Activated naive CD8-positive, alpha-beta T cell treated with anti-CD3 and anti-CD28 coated beads, Interleukin-2, amount 50 U/mL, for 24 hours (primary cell): ENCODE measurements at places on chromosomes 16 and 17.
A peak's percentile ranks its signal among the peaks of the same experiment; 100 is the strongest.

DNA sequence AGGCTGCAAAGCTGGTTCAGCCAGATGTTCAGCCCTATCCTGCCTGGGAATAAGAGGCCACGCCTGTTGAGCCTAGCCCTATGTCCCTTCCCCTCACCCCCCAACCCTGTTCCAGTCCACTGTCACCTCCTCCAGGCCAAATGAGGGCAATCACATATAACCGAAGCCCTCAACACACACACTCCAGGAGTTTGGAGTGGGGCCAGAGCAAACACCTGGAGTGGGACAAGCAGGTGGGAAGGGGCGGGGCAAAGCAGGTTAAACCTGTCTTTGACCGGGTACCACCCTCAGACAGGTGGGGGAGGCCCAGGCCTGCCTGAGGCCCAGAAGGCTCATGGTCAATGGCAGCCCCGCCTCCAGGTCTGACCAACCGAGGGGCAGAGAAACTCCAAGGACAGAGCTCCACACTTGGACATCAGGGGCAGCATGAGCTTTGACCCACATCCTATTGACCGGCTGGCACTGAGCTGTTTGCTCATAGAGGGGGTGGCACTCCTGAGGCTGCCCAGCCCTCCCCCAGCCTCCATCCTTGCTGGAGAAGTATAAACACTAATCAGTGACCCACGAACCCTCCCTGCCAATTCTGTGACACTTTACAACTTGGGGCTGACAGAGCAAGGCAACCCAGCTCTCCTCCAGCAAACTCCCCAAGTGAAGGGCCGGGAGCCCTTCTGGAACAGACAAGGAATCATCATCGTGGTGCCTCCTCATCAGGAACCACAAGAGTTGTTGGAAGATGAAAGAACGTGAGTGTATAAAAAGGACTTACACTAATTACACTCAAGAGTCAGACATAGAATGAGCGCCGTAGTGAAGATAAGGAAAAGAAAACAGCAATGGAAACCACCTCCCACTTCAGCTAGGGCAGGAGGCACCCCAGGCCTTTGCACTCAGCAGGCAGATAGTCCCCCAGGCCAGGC is 1.5 kb downstream of the ESRP2 start:
- peaks cover under 1% of the 10 kb centered on the region for H3K36me3 ChIP-seq
- no peaks in the 10 kb centered on the region for H3K27me3 ChIP-seq
- no peak overlapping the region for H3K27ac ChIP-seq
- H3K4me3 ChIP-seq: no peak overlapping the region

DNA sequence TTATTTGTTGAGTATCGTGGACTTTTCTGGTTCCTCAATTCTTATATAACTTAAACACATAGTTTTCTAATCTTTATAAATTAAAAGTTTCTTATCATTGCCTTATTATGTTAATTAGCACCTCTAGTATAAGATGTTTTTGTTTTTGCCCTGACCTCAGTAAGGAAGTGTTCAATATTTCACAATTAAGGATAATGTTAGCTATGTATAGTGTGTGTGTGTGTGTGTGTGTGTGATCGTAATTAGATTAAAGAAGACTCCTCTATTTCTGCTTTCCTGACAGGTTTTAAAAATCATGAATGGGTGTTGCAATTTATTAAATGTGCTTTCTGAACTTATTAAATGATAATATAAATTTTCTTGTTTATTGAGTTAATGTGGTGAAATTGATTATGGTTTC is 12.0 kb downstream of the IL21R start:
- no peak for DNase-seq
- H3K4me1 ChIP-seq: peaks cover 79% of the 10 kb centered on the region
- no peak overlapping the region for H3K27ac ChIP-seq
- peaks cover 89% of the 10 kb centered on the region for H3K36me3 ChIP-seq
- H3K27me3 ChIP-seq: no peaks in the 10 kb centered on the region

- no peaks in the 10 kb centered on the region for H3K27me3 ChIP-seq
- no peak overlapping the region for H3K27ac ChIP-seq
- no peak overlapping the region for H3K4me3 ChIP-seq
- H3K4me1 ChIP-seq: peaks cover 39% of the 10 kb centered on the region
Measured at GRCh38 chr16:48540222-48540900, 69.6 kb downstream of the N4BP1 start.

DNA sequence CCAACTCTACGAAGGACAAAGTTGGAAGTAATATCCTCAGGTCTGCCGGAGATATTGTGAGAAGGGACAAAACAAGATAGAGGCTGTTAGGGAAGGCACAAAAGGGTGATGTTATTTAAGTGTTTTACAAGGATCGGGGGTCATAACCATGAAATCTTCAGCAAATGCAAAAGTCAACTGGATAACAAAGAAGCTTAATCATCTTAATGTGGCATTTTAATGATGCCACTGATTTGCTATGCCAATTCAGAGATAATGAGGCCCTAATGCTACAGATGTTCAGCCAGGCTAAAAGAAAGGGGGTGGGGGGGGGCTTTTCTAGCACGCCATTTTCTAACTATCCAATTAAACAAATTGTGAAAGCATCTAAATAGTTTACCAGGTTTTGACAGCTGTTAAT is 63.1 kb downstream of the IKZF3 start:
- no peak for DNase-seq
- H3K4me3 ChIP-seq: peak overlapping the region; percentile 13
- peaks cover 70% of the 10 kb centered on the region for H3K4me1 ChIP-seq
- H3K36me3 ChIP-seq: peaks cover 42% of the 10 kb centered on the region
- peak overlapping the region; percentile 67 for H3K27ac ChIP-seq
- H3K27me3 ChIP-seq: no peaks in the 10 kb centered on the region

DNA sequence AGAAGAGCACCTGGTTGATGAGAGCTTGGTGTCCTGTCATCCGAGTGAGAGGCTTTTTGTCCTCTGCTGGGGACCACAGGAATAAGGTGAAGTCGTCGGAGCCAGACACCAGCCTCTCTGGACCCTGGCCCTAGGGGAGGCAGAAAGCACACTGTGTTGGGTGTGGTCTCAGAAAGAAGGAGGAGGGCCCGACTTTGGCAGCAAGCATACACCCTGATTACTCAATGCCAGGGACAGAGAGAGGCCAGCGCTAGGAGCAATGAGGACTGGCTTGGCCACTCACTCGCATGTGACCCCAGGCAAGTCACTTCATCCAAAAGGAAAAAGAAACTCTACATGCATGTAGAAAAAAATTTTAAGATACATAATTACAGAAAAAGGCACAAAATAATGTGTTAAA is 6.8 kb downstream of the NLE1 start:
- H3K4me3 ChIP-seq: no peak overlapping the region
- H3K27ac ChIP-seq: no peak overlapping the region
- H3K36me3 ChIP-seq: peaks cover 54% of the 10 kb centered on the region
- H3K4me1 ChIP-seq: peaks cover 2% of the 10 kb centered on the region
- H3K27me3 ChIP-seq: no peaks in the 10 kb centered on the region

- H3K27me3 ChIP-seq: no peaks in the 10 kb centered on the region
- DNase-seq: no peak
- no peak overlapping the region for H3K27ac ChIP-seq
- peaks cover 7% of the 10 kb centered on the region for H3K4me1 ChIP-seq
Measured at GRCh38 chr17:83186226-83186625, 106.8 kb downstream of the METRNL start.

- DNase-seq: no peak
- H3K27ac ChIP-seq: no peak overlapping the region
Measured at GRCh38 chr16:83021045-83021444, 394.3 kb downstream of the CDH13 start.

DNA sequence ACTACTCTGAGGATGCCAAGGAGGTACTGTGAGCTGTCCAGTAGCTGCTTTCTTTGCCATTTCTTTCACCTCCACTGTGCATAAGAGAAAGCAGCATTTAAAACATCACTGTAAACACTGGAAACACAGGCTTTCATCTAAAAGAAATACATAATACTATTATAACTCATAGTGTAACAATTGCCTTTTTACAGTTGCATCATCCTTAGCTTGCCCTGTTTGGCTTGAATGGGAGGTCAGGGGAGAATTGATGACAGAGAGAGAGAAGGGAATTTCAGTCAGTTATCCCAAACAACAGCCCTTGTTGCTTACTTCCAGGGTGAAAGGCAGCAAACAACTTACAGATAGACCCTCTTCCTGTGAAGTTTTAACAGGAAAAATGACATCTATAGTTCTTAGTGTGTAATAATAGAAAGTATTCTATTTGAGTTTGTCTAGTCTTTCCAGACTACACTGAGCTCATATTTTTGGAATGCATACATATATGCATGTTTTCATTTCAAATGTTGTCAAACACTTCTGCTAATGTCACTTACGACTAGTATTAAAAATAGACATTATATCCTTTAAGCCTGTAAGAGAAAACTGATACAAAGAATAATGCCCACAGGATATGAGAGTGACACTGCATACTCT is 71.7 kb upstream of the MTMR4 start:
- no peak overlapping the region for H3K4me3 ChIP-seq
- peaks cover 2% of the 10 kb centered on the region for H3K4me1 ChIP-seq
- no peaks in the 10 kb centered on the region for H3K36me3 ChIP-seq
- no peaks in the 10 kb centered on the region for H3K27me3 ChIP-seq

DNA sequence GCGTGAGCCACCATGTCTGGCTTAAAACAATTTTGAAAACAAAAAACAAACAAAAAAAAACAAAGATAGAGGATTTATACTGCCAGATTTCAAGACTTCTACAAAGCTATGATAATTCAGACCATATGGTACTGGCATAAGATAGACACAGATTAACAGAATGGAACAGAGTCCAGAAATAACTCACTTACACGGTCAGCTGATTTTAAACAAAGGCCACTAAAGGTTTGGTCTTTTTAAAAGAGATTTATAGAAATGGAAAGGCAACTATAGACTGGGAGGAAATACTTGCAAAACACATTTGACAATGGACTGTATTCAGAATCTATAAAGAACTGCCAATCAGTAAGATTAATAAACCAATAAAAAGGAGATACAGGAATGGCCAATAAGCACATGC is 48.6 kb upstream of the MNT start:
- peaks cover 20% of the 10 kb centered on the region for H3K36me3 ChIP-seq
- no peak overlapping the region for H3K4me3 ChIP-seq
- no peak overlapping the region for H3K27ac ChIP-seq
- DNase-seq: no peak

DNA sequence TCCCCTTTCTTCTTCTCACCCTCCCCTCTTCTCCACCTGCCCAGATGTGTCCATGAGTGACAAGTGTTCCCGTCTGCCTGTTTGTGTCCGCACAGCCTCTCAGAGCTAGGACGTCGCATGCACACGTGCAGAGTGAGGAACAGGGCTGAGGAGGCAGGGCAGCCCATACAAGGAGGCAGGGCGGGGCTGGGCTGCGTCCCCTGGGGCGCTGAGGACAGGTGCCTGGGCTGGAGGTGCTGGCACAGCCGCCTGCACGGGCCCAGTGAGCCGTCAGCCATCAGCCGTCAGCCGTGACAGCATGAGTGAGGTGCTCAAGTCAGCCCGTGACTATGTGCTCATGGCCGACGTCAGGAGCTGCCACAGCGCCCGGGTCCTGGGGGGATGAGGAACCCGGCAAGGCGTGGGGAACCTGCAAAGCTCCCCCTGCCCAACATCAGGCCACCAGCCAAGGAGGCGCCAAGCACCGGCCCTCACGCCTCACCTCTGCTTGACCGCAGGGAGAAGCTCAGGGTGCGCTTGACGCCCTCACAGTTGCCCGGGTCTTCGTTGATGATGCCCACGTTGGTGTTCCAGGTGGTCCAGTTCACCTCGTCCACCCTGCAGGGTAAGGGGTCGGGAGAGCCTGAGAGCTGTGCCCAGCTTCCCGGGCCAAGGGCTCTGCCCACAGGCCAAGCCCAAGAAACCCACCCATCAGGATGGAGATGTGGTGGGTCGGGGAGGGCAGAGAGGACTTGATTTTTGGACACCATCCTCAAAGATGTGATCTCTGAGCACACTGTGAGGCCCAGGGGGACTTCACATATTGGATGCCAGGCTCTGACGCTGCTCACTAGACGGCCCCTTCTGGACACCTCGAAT is 13.7 kb upstream of the TRPV3 start:
- H3K27ac ChIP-seq: no peak overlapping the region
- H3K27me3 ChIP-seq: no peaks in the 10 kb centered on the region
- no peak for DNase-seq
- H3K4me3 ChIP-seq: no peak overlapping the region
- no peaks in the 10 kb centered on the region for H3K4me1 ChIP-seq
- no peaks in the 10 kb centered on the region for H3K36me3 ChIP-seq

DNA sequence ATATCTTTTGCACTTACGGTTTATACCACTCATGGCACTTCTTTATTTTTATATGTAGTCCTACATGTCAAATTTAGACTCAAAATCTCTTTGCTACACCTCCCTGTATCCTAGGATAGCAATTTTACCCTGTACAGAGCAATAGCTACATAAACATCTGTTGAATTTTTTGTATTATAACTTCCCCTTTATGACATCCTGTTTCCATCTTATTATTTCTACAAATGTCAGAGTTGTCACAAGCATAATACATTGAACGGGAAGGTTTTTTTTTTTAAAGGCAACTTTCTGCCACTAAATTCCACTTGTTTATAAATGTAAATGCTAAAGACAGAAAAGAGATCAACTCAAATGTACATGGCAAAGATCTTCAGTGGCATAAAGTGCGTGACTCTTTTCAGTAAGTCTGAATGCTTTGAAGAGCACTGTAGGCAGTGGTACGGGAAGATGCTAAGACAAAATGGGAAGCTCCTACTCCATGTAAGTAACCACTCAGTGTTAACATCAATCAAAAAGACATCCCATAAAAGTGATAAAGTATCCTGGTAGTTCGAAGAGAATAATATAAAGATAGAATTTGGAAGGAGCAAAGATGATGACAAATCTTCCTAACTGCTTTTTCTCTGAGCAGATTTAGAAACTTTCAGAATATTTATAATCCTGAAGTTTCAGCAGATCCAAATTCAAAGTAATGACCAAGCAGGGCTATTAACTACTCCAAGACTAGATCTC is 26.8 kb downstream of the GNA13 start:
- H3K4me3 ChIP-seq: peak overlapping the region; percentile 54
- DNase-seq: no peak
- peak overlapping the region; percentile 96 for H3K27ac ChIP-seq
- H3K36me3 ChIP-seq: peaks cover 31% of the 10 kb centered on the region
- no peaks in the 10 kb centered on the region for H3K27me3 ChIP-seq

GRCh38 chr16:325375-326145 is 27.0 kb downstream of the AXIN1 start:
- peaks cover 46% of the 10 kb centered on the region for H3K4me1 ChIP-seq
- no peaks in the 10 kb centered on the region for H3K36me3 ChIP-seq

DNA sequence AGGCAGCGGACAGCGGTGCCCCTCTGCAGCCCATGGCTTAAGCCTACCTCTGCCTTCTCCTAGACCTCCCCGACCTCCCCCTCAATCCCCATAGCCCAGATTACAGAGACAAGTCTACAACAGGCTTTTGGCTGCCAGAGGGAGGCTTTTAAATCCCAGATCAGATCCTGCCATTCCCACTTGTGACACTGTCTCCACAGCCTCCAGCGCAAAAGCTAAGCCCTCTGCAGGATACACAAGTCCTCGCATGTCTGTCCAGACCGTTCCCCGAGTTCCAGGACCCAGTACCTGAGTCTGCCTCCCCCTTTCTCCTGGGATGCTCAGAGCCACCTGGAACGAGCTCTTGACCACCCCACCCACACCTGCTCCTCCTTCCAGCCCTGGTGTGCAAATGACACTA is 31.2 kb downstream of the VAC14 start:
- peaks cover 6% of the 10 kb centered on the region for H3K36me3 ChIP-seq
- no peaks in the 10 kb centered on the region for H3K27me3 ChIP-seq
- H3K4me1 ChIP-seq: no peaks in the 10 kb centered on the region
- no peak overlapping the region for H3K4me3 ChIP-seq
- no peak for DNase-seq
- no peak overlapping the region for H3K27ac ChIP-seq

- DNase-seq: no peak
- no peak overlapping the region for H3K4me3 ChIP-seq
- H3K36me3 ChIP-seq: peaks cover 23% of the 10 kb centered on the region
- no peaks in the 10 kb centered on the region for H3K27me3 ChIP-seq
- no peak overlapping the region for H3K27ac ChIP-seq
Measured at GRCh38 chr16:19595043-19595767, 39.7 kb downstream of the VPS35L start.

GRCh38 chr17:48576479-48577309 is 1.5 kb downstream of the HOXB4 start:
- no peak for DNase-seq
- peaks cover 39% of the 10 kb centered on the region for H3K27me3 ChIP-seq
- peak overlapping the region; percentile 79 for H3K4me3 ChIP-seq
